ENCODE measurements at places on chromosomes 12 and 14.
A peak's percentile ranks its signal among the peaks of the same experiment; 100 is the strongest.

DNA sequence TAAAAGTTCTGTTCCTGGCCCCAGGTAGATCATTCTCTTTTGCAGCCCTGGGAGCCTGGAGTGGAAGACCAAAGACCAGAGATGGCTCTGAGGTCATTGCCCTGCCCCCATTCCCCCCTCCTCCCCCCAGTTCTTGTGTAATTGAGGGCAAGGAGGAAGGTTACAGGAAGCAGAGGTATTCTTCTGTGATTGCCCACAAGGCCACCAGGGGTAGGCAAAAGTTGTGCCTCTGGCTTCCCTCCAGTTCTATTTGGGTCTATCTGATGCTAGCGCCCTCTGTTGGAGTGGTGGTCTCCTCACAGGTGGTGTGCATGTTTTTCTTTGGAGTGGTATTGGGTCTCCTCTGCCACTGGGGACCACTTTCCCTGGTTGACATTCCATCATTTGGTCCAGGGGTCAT, 41.2 kb upstream of the CRY1 start:
- peak; percentile 26 for DNase-seq

DNA sequence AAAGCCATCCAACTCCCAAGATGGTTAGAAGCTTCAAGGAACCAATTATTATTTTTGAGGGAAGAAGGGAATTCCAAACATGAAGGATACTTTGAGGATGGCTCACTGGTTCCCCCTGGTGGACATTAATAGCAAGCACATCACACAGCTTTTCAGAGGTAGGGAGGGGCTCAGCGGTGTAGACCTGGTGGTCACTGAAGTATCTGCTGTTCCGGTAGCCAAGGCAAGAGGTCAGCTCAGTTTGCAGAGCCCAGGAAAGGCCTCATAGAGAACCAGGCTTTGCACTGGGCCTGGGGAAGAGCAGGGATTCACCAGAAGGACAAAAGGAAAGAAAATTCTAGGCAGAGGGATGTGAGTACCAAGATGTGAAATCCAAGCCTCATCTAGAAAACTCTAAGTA, 118.7 kb downstream of the KSR2 start:
- peak; percentile 40 for DNase-seq

DNA sequence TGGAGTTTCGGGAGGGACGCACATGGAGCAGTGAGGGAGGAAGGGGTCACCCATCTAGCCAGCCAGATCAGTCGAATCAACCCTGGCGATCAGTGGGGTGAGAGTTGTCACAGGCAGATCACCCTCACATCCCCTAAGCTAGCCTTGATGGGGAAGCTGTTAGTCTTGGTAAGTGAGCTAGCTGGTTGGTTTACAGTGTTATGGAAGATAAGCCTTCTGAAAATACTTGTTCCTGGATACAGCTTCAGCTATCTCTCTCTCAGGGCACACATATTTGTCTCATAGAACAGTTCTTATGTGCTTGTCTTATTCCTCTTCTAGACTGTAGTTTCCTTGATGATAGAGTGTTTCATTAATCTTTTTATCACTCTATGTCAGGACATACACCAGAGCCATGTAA, 26.2 kb upstream of the MANSC4 start:
- no peak for DNase-seq

DNA sequence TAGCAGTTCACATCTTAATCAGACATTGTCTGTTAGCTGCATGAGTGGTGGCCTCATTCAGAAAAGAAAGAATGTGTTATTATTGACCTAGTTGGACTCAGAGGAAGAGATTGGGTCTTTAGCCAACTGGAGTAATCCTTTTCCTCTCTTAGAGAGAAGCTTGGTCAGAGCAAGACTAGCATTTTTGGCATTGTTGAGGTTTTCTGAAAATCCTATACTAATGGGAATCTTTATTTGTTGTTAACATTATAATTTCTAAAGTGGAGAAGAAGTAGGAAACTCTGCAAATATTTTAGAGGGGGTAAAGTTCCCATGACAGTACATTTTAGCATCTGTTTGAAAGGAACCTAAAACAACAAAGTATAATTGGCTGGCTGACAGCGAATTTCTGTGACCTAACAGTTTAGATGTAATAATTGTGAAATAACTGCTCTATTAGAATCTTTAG, 9.7 kb downstream of the TOX4 start:
- DNase-seq, result no peak

GRCh38 chr12:67439611-67440010, 170.5 kb downstream of the CAND1 start:
- DNase-seq, result no peak

DNA sequence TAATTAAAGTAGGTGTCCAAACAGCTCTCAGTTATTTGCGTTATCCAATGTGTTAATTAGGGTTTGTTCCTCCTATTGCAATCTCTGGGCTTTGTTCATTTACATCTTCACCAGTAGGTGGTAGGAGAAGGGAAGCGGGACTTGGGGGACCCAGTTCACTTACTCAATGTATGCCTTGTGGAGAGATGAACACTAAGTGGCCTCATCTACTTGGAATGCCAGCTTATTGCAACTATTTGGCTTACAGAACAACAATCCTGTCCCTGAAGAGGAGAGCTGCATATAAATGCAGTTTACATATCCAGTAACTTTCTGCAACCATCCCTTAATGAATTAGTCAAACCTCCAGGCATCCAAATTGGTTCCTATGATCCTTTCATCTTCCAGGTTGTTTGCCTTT, 417.1 kb upstream of the CCDC196 start:
- DNase-seq, result no peak

GRCh38 chr14:68987653-68988036, 8.5 kb upstream of the ACTN1 start:
- DNase-seq, result no peak

DNA sequence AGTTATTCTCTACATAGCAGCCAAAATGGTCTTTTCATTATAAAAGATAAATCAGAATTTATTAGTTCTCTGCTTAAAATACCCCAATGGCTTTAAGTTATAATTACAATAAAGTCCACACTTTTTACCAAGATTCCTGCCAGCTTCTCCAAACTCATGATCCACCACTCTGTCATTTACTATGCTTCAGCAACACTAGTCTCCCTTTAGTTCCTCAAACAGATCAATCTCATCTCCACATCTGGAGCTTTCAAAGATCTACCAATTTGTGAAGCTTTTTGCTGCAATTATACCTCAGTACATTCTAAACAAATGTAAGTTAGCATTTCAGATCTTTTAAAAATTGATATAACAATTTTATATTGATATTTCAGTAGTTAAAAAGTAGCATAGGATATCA, 24.9 kb downstream of the CATSPERB start:
- DNase-seq, result no peak

GRCh38 chr14:94470311-94470710, 5.7 kb downstream of the SERPINA9 start:
- no peak for DNase-seq

DNA sequence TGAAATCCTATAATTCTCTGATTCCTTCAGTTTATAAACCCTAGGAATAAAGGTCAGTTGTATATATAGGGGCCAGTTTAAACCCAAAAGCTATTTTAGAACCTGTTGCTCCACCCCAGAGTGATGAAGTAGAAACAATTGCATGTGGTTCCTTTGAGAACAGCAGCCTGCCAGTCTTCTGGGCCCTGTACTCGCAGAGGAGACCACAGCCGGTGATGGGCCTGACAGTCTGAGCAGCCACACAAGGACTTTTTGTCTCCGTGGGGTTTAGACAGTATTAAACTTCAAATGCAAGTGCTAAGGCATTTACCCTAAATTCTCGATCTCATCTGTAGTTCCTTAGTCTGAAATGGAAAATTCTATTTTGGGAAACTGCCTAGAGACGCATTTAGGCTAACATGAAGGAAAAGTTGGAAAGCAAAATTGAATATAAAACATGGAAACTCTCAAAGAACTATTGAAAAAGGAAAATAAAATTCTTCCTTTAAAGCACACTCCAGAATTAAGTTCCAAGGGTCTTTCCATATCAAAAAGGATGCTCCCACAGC, 80.6 kb downstream of the PRICKLE1 start:
- DNase-seq, result no peak

- no peak for DNase-seq
Observed at GRCh38 chr12:105233041-105233905, 2.7 kb downstream of the APPL2 start.

GRCh38 chr14:24235804-24236688, 3.3 kb downstream of the GMPR2 start:
- DNase-seq, result no peak

GRCh38 chr14:21346532-21347135, 37.2 kb downstream of the SUPT16H start:
- DNase-seq, result no peak

GRCh38 chr12:120498870-120499515, 3.1 kb downstream of the DYNLL1 start:
- DNase-seq, result no peak

DNA sequence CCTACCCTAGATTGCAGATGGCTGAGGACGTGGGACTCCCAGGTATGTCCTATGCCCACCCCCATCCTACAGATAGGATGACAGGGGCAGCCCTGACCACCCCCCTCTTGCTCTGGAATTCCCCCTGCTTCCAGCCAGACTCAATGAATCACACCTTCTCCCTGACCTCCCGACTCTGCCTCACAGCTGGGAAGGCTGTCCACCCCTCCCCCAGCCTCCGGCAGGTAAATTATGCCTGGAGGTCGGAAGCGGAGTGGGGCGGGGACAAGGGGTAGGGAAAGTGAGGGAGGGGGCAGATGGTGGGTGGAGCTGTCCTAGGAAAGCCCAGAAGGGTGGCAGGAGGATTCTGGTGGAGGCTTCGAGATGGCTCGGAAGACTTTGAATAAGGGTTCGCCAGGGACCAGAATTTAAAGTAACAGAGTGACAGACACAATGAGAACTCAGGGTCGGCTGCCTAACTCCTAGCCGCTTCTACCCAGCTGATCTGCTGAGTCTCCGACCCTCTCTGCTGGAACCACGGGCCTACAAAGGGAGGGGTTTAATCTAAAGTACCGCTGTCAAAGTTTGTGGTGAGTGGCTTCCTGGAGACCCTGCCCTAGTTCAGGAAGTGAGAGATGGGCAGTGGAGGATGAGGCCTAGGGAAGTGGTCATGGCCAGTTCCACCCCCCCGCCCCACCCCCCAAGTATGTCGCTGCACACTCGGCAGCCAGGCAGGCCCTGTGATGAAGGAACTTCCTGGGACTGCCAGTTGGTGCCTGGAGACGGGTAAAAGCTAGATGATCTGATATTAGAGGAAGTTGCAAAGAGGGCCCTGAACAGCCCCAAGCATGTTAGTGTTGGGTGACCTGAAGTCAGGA, 4.2 kb downstream of the PLEKHG3 start:
- peak; percentile 54 for DNase-seq

GRCh38 chr14:93676416-93676958, 111.8 kb downstream of the PRIMA1 start:
- no peak for DNase-seq

GRCh38 chr12:106915635-106916026, 40.1 kb upstream of the TMEM263 start:
- DNase-seq, result no peak

- no peak for DNase-seq
Observed at GRCh38 chr14:75568791-75569190, 9.6 kb upstream of the FLVCR2 start.

DNA sequence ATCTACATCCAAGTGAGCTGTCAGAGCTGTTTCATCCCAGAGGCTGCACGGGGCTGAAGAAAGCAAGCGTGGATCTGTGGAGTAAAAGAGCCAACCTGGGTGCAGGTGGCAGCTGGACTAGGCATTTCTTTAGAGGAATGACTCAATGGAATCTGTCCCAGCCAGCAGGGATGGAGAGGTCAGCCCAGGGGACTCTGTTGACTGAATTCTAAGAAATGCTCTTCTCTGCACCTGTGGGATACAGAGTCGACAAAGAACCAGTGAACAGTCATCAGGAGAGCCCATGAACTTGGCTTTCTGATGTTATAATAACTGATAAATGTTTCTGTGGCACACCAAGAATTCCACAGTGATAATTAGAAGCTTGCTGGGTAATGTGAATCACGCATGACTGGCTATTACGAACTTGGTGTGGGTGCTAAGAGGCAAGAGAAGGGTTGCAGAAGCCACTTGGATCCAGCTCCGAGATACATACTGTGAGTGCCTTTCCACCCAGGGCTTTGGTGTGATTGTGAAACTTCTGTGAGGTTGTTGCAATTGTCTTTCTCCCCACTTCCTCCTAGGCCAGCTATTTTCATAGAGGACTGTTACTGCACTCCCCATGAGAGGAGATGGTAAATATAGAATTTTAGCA, 16.2 kb downstream of the PYGL start:
- DNase-seq, result no peak

GRCh38 chr14:101034986-101035385, 131.5 kb upstream of the RTL1 start:
- DNase-seq, result no peak

DNA sequence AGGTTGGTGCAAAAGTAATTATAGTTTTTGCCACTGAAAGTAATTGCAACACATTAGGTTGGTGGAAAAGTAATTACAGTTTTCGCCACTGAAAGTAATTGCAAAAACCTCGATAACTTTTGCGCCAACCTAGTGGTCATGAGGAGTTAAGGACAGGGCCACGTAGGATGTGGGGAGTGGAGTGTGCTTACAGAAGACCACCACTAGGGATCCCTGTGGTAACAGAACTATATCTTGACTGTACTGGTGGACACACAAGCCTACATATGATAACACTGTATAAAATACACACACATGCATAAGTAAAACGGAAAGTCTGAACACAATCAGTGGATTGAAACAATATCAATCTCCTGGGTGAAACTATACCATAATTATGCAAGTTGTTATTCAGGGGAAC, 187.4 kb upstream of the ABCD2 start:
- no peak for DNase-seq

GRCh38 chr12:76762601-76762980, 1.3 kb upstream of the ZDHHC17 start:
- no peak for DNase-seq

GRCh38 chr14:24883576-24883975, 166.4 kb downstream of the STXBP6 start:
- DNase-seq, result no peak

DNA sequence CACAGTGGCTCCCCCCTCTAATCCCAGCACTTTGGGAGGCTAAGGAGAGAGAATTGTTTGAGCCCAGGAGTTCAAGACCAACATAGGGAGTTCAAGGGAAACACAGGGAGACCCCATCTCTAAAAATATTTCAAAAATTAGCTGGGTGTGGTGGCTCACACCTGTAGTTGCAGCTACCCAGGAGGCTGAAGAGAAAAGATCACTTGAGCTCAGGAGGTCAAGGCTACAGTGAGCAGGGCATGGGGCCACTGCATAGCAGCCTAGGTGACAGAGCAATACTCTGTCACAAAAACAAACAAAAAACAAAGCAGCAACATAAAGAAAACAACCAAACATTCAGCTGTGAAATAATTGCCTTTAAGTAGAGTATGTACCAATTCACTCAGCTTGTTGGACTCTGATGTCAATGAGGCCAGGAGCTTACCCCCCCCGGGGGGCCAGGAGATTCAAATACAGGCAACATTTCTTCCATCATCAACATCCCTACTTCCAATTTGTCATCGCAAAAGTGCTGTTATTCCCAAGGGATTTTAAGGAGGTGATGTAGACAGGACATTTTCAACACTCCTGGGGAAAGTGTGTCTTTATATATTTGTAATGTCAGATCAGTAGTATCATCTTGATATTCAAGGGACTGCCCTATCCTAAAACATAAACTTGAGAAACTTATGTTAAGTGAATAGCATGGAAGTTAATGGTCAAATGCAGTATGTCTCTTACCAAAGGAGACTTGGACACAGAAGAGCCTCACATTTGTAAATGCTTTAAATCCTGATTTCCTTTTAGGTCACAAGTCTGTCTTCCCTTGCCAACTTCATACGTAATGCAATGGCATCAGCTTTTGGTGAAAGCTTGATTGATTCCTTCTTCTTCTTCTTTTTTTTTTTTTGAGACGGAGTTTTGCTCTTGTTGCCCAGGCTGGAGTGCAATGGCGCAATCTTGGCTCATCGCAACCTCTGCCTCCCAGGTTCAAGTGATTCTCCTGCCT, 40.6 kb upstream of the AEBP2 start:
- no peak for DNase-seq
